ENCODE measurements at places on chromosomes 12 and 14.

GRCh38 chr14:36626151-36626550, 35.5 kb upstream of the PAX9 start:
- ATAC-seq, result no peak

GRCh38 chr14:89963288-89963978, 7.7 kb downstream of the TDP1 start:
- no peak for ATAC-seq

- ATAC-seq, result no peak
These were observed 350.7 kb downstream of the PRKD1 start for GRCh38 chr14:29576927-29577326.

GRCh38 chr12:44626883-44627282, 249.2 kb downstream of the NELL2 start:
- no peak for ATAC-seq

GRCh38 chr14:100297320-100298300, 8.6 kb downstream of the SLC25A29 start:
- no peak for ATAC-seq

DNA sequence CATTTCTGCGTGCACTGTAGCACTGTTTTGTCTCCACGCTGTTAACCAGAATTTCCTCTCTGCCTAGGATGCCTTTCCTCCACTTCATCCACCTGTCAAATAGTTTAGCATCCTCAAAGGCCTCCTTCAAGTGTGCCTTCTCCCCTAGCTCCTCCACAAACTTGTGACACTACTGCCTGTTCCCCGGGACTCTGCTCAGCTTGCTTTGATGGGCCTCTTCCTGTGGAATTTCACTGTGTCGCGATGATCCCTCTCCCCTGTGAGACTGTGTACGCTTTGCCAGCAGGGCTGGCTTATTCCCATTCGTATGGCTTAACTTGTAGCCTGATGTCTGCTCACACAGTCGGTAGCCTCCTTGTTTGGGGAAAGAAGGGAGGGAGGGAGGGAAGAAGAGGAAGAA, 426.8 kb downstream of the VRK1 start:
- ATAC-seq, result no peak

DNA sequence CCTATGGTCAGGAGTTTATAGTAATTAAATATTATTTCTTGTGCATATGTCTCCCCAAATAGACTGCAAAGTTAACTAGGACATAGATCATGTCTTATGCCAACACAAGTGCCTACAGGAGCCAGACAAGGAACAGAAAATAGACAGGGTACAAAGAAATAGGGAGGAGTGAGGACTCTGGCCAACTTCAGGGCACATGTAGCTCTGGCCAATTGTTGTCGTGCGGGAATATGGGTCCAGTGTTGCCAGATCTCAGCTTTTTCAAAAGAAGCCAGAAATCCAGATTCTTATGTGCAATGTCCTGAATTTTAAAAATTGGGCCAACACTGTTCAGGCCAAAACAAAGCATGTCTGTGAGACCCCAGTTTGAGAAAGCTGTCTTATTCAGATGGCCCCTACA, 68.7 kb downstream of the RFX4 start:
- no peak for ATAC-seq
